ENCODE measurements at places on chromosomes 5 and 9. TPM values are rescaled to one million over a fixed set of nuclear protein-coding genes. Genes with fewer than 3 reads are reported as not detected.

GRCh38 chr5:72451741-72452505, 55.3 kb downstream of the ZNF366 start:
- DNase-seq = peak; percentile 85

The GAPT gene
- 0.81 TPM for total RNA-seq

- DNase-seq = peak; percentile 36
Measured at GRCh38 chr9:3181049-3181953, 337.4 kb upstream of the PUM3 start.

The IL9 gene
- not detected for total RNA-seq

The ZDHHC11 gene
- total RNA-seq = 36.7 TPM

The CER1 gene
- total RNA-seq = not detected

GRCh38 chr5:76662521-76662920, 39.3 kb upstream of the F2RL2 start:
- no peak for DNase-seq

GRCh38 chr5:179132586-179133355, 72.6 kb downstream of the ZNF354C start:
- DNase-seq = no peak

GRCh38 chr5:5523066-5523505, 100.6 kb downstream of the ICE1 start:
- no peak for DNase-seq

DNA sequence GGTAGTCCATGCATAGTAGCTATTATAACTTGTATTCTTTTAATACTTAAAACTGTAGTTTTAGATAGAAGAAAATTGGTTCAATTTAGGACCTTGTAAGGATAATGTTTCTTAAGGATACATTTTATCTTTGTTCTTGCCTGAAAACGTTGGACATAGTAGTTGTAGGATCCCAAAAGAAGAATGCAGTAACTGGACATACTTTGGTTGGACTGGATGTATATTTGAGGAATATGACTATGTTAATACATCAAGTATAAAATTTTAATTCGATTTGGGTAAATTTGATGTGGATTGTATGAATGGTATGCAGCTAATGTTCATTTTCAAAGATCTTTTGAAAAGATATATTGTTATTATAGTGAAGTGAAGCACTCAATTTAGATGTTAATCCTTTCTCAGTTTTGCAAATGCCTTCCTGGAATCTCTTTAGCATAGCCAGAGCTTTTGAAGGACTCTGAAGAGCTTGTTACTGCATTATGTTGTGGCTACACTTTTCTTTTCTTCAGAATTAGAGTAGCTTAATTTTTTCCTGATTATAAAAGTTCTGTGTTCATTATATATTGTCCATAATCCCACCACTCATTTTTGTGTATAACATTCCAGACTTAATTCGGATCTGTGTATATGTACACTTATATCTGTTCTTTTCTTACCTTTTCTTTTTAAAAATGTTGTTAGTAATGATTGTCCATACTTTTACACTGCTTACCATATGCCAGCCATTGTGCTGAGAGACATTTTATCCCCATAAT, 41.2 kb downstream of the LRRTM2 start:
- DNase-seq = no peak

DNA sequence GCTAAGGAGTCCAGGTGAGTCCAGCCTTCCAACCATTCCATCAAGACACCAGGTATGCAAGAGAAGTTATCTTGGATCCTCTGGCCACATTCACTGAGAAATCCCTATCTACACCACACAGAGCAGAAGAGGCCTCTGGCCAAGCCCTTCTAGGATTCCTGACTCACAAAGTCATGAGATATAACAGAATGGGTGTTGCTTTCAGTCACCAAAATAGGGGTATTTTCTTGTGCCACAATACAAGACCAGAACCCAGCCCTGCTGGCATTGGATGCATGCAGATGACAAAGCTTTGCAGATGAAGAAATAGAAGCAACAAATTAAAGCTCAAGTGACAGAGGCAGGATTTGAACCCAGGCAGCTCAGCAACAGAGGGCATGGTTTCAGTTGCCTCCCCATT, 73.5 kb downstream of the PTPN3 start:
- no peak for DNase-seq

GRCh38 chr9:111051400-111051799, 13.1 kb upstream of the LPAR1 start:
- DNase-seq = no peak

The CARTPT gene
- total RNA-seq = not detected

DNA sequence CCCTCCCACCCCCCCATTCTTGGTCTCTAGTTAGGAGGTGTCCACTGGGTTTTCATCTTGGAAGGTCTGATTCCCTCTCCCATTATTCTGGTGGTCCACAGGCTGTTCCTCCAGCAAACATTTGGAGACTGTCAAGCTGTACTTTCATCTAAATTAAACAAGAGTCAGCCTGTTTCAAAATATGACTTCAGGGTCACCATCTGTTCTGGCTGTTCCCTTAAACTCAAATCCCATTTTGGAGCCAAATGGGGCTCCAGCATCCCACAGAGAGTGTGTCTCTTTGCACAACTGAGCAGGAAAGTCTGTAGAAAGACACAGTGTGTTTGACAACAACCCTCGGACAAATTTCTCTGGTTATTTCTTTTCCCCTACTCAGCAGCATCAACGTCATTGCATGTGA, 20.5 kb downstream of the COL15A1 start:
- no peak for DNase-seq

The GLRA1 gene
- total RNA-seq = not detected

GRCh38 chr5:83001796-83002381, 75.3 kb downstream of the TMEM167A start:
- no peak for DNase-seq

The ADGRV1 gene
- total RNA-seq = 0.60 TPM

GRCh38 chr9:127455324-127455992, 4.1 kb downstream of the LRSAM1 start:
- no peak for DNase-seq

DNA sequence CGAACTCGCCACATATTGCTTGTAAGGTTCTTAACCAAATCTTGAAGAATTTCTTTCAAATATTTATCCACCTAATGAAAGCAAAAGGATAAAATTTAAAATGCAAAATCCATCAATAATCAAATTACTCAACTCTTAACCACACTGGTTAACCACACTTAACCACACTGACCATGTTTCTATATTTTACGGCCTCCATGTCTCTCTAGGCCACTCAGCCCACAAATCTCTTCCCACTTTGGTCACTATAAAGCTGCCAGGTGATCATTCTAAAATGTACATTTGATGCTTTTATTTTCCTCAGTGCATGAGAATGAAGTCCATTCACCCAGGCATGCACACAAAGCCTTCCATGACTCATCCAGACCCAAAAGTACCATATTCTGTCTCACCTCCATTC, 56.4 kb upstream of the OR2K2 start:
- DNase-seq = no peak

- DNase-seq = no peak
Measured at GRCh38 chr9:90458485-90458884, 184.1 kb downstream of the DIRAS2 start.

DNA sequence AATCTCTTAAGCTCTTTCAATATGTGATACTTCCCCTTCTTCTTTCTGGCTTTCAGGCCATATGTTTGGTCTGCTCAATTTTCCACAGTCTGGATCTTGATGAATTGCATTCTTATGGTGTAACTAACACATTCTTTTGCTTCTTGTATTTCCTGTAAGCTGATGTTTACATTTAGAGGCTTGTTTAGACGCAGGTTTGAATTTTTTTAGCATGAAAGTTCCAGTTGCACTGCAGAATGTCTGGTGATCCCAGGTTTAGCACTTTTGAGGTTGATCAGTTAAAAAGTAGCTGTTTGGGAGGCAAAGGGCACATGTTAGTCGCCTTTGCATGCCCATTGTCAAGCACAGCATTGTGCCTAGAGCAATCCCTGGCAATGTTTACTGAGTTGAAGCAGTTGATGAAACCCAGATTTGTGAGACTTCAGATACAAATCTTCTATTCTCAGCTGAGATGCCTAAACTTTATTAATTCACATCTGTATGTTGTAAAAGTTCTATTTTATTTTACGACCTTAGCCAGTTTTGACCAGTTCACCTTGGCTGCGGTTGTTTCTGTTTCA, 59.6 kb upstream of the SPATA31C2 start:
- DNase-seq = no peak

GRCh38 chr5:55484531-55484930, 50.2 kb downstream of the PLPP1 start:
- no peak for DNase-seq

The CBY3 gene
- not detected for total RNA-seq

DNA sequence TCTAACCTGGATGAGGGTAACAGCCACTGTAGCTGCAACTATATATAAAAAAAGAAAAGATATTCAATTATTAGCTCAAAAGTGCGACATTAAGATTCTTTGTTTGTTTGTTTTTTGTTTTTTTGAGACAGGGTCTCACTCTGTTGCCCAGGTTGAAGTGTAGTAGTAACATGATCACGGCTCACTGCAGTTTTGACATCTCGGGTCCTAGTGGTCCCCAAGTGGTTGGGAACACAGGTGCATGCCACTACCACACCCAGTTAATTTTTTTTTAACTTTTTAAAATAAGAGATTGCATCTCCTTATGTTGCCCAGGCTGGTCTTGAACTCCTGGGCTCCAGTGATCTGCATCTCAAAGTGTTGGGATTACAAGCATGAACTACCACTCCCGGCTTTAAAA, 61.8 kb downstream of the MEF2C start:
- DNase-seq = no peak

DNA sequence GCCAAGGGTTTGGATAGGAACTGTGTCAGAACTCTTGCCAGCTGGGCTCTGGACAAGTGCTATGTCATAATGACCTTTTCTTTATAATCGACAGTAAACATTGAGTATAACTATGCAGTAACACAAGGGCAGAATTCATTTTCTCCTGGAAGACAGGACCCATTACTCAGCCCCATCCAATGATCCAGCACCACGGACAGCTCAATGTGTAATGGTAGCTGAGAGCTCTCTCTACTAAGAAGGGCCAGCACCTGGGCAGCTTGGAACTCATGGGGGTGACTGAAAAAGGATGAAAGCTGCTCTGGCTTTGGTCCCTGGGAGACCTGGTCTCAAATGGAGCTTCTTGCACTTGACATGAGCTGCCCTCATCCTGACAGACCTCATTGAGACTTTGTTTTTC, 347.8 kb downstream of the TRIM32 start:
- no peak for DNase-seq

GRCh38 chr5:90055831-90056328, 353.7 kb downstream of the CETN3 start:
- no peak for DNase-seq

DNA sequence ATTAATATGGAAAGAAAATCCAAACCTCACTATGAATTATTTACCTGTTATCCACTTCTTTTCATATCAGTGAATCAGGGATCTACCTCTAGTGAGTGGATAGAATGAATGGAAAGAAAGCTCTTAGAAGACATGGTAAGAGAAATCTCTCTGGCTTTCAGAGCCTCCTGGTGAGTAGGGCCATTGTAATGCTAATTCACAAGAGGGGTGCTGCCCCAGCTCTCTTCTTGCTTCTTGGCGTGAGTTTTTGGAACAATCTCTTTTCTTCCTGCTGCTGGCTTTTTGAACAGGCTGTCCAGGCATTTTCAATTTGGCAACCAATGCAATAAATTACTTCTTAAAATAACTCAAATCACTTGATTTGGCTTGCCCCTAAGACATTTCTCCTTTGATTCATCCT, 49.9 kb upstream of the KCNN2 start:
- no peak for DNase-seq

The ADAMTS2 gene
- 22.7 TPM for total RNA-seq

DNA sequence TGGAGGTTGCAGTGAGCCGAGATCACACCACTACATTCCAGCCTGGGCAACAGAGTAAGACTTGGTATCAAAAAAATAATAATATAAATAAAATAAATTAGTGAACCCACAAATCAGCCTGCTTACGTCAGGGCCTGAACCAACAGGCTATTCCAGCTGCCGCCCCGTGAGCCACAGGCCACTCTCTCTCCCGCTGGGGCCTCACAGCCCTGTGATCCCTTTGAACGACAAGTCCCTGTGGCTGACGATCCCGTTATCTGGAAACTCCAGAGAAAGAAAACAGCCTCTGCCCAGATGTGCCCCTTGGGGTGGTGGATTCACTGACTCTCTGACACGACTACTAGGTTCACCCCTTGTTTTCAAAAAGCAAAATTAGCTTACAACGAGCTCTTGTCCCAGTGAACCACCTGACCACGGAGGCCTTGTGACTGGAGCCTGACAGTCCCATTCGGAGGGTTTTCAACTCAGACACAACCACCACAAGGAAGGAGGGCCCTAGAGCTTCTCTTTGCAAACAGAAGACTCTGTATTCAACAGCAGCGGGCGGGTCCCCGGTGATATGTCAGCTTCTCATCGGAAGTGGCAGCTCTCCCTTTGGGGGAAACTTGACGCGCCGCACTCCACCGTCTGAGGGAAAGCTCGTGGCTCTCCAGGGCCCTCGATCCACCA, 4.4 kb upstream of the DIPK1B start:
- DNase-seq = no peak

DNA sequence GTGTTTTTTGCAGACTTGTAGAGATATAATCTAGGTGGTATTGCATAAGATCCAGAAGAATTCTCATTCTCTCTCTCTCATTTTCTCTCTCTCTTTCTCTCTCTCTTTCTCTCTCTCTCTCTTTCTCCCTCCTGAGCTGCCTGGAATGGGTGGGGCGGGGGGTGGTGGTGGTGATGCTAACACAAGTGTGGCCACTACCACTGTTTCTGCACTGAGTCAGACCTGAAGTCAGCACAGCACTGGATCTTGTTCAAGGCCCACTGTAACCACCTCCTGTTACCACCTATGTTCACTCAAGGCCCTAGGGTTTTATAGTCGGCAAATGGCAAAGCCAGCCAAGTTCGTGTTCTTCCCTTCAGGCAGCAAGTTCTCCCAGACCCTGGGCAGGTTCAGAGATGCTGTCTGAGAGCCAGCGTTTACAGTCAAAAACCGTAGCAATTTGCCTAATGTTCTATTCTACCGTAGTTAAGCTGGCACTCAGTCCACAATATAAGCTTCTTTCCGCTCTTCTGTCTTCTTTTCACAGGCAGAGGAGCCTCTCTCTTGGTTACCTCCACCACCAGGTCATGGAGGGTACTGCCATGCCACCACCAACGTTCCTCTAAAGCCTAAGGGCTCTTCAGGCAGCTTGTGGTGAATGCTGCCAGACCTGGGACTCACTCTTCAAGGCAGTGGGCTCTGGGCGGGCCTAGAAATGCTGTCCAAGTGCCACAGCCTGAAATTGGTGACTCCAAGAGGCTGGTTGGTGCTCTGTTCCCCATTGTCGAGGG, 235.7 kb upstream of the PRR16 start:
- DNase-seq = no peak

- no peak for DNase-seq
Measured at GRCh38 chr5:72661405-72661804, 154.2 kb upstream of the ZNF366 start.

- no peak for DNase-seq
Measured at GRCh38 chr9:92185681-92186080, 70.5 kb upstream of the SPTLC1 start.

DNA sequence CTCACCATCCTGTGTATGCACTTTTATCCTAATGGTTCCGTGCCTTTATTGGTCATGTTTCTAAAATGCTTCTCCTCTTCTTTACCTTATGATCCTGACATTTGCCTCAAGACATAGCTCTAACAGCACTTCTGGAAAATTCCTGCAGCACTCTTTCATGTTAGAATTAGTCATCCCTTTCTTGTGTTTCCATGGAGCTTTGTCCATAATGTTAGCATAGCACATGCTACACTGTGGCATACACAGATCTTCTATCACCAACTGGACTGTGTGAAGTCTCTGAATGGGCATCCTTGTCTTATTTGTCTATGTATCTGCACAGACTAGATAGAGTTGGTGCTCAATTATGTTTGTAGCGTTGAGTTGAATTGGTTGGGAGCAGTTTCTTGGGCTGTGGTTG, 2.0 kb downstream of the SCGB3A2 start:
- no peak for DNase-seq

The NFIB gene
- 118 TPM for total RNA-seq
